SW 1271 (cell line): ENCODE measurements at places on chromosomes 11 and 22.

DNA sequence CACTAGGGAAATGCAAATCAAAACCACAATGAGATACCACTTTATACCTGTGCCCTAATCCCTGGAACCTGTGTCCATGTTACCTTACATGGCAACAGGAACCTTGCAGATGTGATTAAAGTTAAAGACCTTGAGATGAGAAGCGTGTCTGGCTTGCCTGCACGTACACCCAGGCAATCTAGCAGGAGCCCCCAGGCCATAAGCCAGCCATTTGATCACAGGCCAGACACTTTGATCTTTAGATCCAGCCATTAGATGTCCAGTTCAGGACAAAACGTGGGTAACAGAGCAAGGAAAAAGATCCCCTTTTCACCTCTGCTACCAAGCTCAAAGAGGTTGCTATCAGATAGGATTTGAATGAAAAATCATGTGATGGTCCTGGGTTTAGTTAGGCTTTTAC is 378.8 kb downstream of the BUD13 start:
- no peak for DNase-seq

DNA sequence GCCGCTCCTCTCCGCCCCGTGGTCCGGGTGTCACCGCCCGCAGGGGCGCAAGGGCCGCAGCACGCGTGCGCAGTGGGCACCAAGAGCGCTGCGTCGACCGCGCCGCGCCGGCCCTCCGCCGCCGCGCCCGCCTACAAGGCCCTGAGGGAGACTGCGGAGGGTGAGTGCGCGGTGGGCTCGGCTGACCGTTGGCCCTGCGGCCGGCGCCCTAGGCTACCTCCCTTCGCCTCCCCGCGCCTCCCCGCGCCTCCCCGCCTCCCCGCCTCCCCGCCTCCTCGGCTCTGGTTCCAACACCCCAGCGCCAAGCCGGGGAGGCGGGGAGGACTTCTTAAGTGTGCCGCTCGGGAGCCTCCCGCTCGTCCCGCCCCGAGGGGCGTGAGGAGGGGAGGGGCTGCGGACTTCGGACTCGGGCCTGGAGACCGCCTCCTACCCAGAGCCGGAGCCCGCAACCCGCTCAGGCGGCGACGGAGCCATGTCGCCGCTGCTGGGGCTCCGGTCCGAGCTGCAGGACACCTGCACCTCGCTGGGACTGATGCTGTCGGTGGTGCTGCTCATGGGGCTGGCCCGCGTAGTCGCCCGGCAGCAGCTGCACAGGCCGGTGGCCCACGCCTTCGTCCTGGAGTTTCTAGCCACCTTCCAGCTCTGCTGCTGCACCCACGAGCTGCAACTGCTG is at the start of gene AQP11:
TSS of gene AQP11 (plus strand) at position 433 of the 673 bp plus-strand sequence. CDS start at position 473, 40 bp downstream.
- DNase-seq: peak; percentile 90

GRCh38 chr11:2378527-2379210 is 1.6 kb downstream of the CD81 start:
- no peak for DNase-seq

DNA sequence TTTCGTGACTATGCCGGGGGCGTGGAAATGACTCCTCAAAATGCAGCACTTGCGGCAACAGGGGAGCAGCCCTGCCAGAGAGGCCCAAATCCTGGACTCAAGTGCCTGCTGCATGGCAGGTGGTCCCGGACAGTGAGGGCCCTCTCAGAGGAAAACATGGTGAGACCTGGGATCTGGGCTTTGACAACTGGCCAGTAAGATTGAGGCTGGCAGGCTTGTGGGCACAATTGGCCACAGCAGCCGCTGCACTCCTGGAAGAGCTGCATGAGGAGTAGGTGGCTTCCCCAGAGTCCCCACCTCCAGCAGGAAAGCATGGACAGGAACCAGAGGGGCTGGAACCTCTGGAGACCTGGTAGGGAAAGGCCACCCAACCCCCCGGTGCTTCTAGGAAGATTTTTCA is 13.4 kb downstream of the LINC01488 start:
- DNase-seq: no peak

- DNase-seq: no peak
Measured at GRCh38 chr11:58028687-58029411, 1.9 kb upstream of the OR6Q1 start.

DNA sequence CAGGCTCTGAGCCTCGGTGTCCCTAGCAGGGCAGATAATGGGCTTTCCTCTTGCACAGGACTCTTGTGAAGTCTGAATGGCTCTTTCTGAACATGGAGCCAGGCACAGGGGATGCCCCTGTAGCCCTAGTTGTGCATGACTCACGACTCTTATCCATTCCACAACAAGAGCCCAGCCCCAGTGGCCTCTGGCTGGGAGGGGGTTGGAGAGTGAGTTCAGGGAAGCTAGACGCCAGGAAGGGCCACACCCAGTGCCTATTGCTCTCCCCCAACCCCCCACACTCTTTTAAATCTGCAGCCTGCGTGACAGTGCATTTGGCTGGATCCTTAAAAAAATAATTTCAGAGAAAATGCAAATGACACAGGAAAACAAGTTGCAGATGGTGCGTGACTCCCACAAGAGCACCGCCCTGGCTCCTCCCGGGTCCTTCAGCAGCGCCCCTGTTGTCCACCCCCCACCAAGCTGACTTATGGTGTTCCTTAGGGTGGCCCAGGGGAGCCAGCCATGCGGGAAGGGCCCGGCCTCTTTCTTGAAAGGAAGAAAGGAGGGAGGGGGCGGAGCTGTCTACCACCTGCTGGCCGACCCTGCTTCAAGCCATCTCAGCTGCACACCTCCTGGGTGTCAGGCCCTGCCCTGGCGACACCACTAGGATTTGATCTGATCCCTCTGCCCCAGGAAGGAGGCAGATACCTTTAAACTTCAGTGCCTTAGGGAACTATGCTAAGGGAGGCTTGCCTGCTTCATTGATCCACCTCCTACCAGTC is 74.7 kb downstream of the MN1 start:
- no peak for DNase-seq

- no peak for DNase-seq
Measured at GRCh38 chr11:9720290-9720630, 56.4 kb downstream of the SWAP70 start.

DNA sequence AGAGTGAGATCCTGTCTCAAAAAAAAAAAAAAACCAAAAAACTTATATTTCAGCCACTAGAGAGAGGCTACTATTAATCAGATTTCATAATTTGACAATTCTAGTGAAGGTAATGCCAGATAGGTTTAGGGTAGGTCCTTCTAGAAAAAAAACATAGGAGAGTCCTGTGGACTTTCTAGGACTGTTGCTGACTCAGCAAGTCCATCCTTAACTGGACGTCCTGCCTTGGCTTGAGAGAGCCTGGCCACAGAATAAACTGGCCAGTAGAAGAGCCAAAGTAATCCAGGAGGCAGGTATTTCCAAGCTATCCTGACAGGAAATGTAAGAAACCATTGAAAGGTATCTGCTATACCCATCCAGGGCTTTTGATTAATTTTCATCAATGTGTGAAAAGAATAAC is 64.6 kb downstream of the TRIM44 start:
- no peak for DNase-seq

DNA sequence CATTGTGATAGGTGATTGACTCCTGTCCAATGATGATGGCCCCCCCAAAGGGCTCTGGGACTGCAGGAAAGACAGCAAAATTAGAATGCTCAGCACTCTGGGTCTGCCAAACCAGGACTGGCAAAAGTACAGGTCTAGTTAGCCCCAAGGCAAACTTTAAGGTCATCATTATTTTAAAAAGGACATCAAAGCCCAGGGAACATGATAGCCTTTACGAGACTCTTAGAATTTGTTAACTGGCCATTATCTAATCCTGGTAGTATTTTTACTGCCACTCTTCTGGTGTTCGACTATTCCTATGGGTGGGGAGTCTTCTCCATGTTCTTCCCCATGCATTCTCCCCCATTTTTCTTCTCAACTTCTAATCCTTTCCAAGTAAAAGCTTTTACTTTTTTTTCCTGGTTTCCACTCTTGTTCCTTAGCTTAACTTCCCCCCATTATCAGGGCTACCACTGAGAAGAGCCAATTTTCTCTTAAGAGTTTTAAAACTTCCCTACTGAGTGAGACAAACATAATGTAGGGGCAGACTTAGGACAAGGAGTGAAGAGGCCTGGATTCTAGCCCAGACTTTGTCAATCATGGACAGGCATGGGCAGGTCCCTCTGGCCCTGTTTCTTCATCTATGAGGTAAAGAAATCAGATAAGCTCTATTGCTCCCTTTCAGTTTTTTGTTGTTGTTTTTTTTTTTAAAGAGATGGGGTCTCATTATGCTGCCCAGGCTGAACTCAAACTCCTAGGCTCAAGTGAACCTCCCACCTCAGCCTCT is 7.1 kb downstream of the DDB1 start:
- DNase-seq: no peak
